M059J (cell line): ENCODE measurements at places on chromosomes 11 and 22. TPM values are rescaled to one million over a fixed set of nuclear protein-coding genes. Genes with fewer than 3 reads are reported as not detected.

DNA sequence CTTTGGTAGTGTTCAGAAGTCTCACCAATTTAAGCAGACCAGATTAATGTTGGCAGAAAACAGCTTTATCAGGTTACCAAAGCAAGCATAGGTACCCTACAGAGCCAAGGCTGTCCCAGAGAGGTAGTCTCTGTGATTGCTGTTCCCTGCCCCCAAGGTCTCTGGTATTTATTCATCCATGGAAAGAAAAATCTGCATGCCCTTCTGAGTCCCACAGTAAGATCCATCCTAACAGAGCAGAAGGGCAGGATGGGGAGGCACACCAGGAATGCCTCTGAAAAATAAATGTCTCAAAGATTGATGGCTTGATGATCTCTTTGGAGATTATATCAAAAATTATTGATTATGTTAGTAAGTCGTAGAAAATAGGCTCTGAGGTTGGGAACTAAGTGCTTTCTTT lies 122.8 kb downstream of the FAT3 start:
- DNase-seq = no peak

- peak; percentile 40 for DNase-seq
These were observed 1.2 kb downstream of the CARNS1 start for GRCh38 chr11:67416416-67417335.

DNA sequence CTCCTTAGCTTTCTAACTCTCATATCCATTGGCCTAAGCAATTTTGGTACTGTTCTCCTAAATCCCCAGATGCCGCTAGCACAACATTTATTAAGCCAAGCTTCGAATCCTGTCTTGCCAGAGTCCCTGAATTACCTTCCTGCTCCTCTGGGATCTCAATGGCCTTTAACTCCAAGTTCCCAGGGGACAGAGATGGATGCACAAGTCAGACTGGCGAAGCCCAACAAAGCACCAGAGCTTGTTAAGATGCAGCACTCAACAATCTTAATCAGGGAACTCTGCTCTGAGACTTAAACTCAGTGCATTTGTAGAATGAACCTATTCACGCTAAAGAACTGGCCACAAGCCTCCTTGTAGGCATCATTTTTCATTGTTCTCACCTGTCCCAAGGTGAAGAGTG lies 9.4 kb downstream of the GALNT18 start:
- no peak for DNase-seq

GRCh38 chr11:18310800-18311340 lies 11.1 kb downstream of the HPS5 start:
- peak; percentile 20 for DNase-seq

Gene OLFML1
- total RNA-seq = 0.07 and 0.32 TPM in 2 replicates
